Renal cortical epithelial cell (primary cell): ENCODE measurements at places on chromosomes 7 and 10. TPM values are rescaled to one million over a fixed set of nuclear protein-coding genes. Genes with fewer than 3 reads are reported as not detected.

C10orf143 gene
- 0.85 TPM in 1 of 2 replicates, not detected in the other for total RNA-seq

DNA sequence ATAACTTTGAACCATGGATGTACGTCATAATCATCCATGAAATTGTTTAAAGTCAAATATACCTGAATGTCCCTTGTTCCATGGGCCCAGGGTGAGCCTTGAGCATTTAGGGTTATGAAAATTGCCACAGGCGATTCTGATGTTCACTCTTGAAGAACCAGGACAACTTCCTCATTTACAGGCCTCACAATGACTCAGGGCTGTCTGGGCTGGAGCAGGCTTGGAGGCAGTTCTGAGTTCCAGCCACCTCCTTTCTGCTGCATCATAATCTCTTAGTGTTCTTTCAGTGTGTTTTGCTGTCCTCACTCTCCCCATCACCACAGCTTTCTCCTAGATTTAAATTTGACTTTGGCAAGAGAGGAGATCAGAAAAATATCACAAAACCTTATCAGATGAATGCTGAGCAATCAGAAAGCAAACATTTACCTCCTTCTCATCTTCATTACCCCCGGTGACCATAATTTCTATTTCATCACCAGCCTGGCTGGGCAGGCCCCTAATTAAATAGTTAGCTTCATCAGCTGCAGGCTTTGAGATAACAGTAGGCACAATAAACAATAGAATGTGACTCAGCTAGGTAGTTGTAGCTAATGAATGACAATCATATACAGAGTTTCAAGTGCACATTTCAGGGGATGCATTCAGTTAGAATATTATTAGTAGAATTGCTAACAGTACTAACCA, 571.0 kb downstream of the SH2D4B start:
- peak; percentile 63 for DNase-seq

TRIL gene
- 0.35 and 0.94 TPM in 2 replicates for total RNA-seq

DNA sequence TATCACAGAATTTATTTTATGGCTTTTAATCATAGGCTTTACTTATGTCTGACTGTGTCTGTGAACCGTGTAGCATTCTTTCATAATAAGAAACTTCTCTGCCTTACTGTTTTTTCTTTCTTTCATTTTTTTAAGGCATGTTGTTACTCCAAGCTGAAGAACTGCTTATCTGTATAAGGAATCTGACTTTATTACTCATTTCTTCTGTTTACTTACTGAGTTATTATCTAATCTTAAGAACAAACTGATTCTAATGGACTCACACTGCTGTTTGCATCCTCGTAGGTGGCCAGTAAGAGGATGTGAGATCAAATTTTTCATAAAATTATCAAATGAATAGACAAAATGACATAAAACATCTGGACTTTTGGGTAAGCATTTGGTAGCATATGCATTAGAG, 54.7 kb upstream of the DNAJC1 start:
- DNase-seq, result no peak

DNA sequence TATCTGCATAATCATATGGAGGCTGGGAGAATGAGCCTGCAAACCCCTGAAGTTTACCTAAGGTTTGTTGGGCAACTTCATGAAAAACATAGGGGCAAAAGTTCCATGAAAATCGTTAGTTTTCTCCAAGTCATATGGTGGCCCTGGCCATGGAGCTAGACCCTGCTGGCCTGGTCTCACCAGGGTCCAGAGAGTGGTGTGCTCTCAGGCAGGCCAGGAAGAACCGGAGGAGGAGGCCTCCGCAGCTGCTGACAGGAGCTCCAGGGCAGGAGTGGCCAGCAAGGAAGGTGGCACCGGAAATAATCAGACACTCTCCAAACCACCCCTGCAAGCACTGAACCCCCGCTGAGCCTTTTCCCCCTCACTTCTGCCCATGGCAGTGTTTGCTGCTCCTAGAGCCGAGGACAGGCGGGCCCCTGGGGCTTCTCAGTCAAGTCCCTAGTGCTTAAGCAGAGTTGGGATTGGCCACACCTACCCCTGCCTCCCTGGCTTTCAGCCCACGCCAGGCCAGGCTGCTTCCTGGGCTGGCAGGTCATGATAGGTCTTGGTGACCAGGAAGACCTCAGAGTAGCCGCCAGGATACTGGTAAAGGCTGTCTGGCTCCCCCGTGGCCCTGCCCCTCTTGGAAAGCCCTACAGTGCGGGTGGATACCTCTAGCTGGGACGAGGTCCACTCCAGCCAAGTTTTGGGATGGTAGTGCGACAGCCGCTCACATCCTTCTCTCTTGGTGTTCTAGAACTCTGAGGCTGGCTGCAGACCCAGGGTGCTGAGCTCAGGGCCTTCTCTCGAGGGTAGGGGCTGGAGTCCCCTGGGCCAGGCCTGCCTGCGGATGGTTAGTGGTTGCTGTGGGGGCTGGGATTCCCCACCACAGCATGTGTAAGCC, 242.8 kb downstream of the MGMT start:
- no peak for DNase-seq

GRCh38 chr7:95330961-95331337, 6.6 kb upstream of the PON1 start:
- no peak for DNase-seq

CALCR gene
- total RNA-seq, result 0.17 and 2.8 TPM in 2 replicates

GRCh38 chr10:74206746-74207145, 55.7 kb downstream of the ADK start:
- DNase-seq, result no peak

DNA sequence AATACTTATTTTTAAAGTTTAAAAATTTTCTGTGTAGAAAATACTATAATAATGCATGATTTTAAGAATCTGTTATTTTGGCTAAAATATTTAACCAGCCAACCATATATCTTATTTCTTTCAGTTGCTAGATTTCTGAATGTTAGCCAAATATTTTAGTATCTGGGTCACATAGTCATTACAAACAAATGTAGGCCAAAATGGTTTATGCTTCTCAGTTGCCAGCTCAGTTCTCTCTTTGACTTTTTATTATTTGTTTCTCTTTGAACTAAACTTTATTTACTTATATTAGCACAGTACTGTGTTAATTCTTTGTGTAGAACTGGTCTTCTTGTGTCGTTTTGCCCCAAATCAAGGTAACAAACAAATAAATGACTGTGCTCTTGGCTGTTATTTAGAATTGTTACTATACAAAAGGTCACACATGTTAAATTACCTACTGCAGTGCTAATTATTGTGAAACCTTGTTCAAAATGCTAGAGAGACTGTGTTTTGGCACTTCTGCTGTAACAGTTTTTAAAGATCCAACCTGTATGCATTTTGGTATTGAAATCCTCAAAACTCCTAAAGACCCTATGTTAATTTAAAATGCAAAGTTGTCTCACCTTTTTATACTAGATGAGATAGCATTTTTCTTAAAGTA, 39.8 kb downstream of the ZEB1 start:
- peak; percentile 10 for DNase-seq

TMEM176B gene
- 0.75 and 1.0 TPM in 2 replicates for total RNA-seq

GRCh38 chr10:77175631-77176222, 461.9 kb downstream of the KCNMA1 start:
- no peak for DNase-seq

- no peak for DNase-seq
Observed at GRCh38 chr7:12287901-12288300, 76.8 kb downstream of the TMEM106B start.

HECW1 gene
- total RNA-seq, result 1.7 and 3.1 TPM in 2 replicates

DNA sequence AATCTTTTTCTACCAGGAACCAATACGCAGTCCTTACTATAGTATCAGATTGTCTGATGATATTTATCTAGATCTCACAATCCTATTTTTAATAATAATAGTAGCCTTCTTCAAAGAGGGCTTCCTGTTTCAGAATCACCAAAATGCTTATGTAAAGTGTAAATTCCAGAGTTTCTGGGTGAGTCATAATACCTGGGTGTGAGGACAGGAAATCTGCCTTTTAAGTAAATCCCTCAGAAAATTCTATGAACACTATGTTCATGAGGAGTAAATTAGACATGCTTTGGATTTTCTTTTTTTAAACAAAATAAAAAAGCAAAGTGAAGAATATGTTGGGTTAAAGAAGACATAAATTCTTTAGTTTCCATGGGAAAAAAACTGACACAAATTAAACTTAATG, 20.5 kb downstream of the DKK1 start:
- peak; percentile 54 for DNase-seq

GRCh38 chr7:118218413-118219156, 5.9 kb upstream of the ANKRD7 start:
- no peak for DNase-seq

GRCh38 chr10:69600761-69601330, 27.6 kb upstream of the NEUROG3 start:
- no peak for DNase-seq

GRCh38 chr10:26737730-26738129, 40.2 kb downstream of the PDSS1 start:
- DNase-seq, result peak; percentile 47

DNA sequence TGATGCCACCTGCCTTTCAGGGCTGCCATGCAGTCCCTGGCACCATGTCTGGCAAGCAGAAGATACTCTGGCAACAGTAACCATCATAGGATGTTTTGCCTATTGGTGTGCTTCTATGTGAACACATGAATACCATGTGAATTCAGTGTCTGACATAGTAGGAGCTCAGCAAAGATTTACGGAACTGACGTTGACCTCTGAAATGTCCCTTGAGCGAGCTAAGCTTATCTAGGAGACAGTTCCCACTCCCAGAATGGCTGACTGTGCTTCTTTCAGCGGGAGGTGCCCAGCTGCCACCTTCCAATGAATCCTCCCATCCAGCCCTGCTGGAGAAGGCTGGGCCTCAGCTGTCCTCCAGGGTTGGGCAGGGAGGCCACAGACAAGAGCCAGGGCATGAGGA, 71.2 kb upstream of the LRRC18 start:
- DNase-seq, result no peak

- no peak for DNase-seq
Observed at GRCh38 chr7:70556761-70557160, 575.2 kb upstream of the GALNT17 start.

ASB10 gene
- total RNA-seq, result not detected in 2 replicates

- DNase-seq, result no peak
Observed at GRCh38 chr10:99497343-99498025, 35.3 kb upstream of the NKX2-3 start.

GRCh38 chr10:77493851-77494261, 143.8 kb downstream of the KCNMA1 start:
- no peak for DNase-seq

DNA sequence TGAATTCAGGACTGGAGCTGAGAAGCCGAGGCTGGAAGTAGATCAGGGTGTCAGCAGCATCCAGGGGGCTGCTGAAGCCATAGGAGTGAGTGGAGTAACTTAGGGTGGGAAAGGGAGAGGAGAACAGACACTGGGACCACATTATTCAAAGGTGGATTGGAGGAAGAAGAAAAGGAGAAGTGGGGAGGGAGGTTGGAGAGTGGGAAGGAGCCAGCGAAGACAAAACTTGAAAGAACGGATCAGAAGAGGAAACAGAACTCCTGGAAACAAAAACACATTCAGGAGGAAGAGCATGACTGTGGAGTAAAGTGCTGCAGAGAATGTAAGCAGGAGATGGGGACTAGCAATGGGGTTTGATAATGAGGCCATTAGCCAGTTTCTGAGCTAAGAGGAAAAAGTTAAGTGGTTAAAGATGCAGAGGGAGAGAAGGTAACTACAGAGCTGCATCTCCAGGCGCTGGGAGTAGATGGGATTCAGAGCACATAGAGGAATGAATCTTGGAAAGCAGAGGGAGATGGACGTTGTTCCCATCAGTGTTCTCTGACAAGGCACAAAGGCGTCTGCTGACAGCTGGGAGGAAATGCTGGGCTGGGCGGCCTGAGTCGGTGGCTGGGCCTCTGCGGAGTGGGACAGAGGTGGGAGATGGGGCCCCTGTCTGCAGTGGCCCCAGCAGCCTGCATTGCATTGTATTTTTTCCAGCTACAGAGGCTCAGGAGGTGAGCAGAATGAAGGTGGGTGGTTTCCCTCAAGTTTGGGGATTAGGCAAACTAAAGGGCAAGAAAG, 63.1 kb upstream of the LEP start:
- DNase-seq, result no peak

NEUROD6 gene
- total RNA-seq, result not detected in 2 replicates

DNA sequence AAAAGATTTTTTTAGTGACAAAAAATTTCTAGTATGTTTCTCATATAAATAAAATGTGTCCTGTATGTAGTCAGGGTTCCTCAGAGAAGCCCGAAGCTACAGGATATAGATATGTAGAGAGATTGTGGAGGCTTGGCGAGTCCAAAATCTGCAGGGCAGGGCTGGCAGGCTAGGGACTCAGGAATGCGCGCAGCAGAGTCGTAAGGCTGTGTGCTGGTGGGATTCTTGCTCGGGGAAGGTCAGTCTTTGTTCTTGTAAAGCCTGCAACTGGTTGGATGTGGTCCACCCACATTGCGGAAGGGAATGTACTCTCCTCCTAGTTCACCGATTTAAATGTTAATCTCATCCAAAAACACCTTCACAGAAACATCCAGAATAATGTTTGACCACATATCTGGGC, 30.6 kb downstream of the LHPP start:
- DNase-seq, result no peak

DNA sequence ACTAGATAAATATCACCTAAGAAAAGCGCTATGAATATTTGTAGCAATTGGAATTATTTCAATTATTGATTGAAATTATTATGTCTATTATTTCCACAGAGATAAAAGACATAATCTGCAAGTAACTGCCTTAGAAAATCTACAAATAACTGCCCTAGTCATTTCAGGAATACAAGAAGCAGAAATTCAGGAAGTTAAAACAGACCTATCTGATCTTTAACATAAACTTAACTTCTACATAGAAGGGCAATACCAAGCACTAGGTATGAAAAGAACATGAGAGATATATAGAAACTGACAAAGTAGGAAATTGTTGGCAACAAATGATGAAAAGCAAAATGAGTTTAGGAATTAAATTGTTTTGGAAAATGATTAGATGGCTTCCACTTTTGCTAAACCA, 31.8 kb upstream of the AKR1B10 start:
- DNase-seq, result no peak

FBXL13 gene
- total RNA-seq, result 3.5 and 4.3 TPM in 2 replicates

TMEM130 gene
- total RNA-seq, result 0.60 TPM in 1 of 2 replicates, not detected in the other

SPDYE3 gene
- 0.05 TPM in 1 of 2 replicates, not detected in the other for total RNA-seq

GRCh38 chr10:95445837-95446486, 115.2 kb downstream of the SORBS1 start:
- peak; percentile 81 for DNase-seq

- DNase-seq, result peak; percentile 86
Observed at GRCh38 chr7:70752794-70753241, 379.1 kb upstream of the GALNT17 start.

GRCh38 chr10:103673606-103674005, 180.1 kb downstream of the NEURL1 start:
- no peak for DNase-seq

GRCh38 chr7:117612637-117613036, 132.8 kb downstream of the CFTR start:
- DNase-seq, result no peak

DNA sequence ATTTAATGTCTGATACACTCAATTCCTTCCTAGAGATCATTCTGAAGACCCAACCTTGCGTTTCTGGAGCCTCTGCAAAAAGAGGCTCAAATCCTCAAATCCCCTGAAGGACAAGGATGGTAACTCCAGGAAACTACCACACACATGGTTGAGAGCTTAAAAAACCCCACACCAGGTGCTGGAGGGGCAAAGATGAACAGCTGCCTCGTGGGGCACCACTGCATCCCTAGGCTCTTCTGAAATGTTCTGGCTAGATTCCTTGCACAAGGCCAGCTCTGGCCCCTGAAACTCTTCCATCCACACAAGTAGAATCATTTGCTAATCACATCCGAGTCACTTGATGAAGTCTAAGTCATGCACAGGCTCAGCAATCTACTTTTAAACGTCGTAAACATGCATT, 286.6 kb downstream of the ELMO1 start:
- DNase-seq, result no peak

CEP55 gene
- total RNA-seq, result 1.8 and 36.8 TPM in 2 replicates

GRCh38 chr7:88835147-88835728, 39.7 kb upstream of the TEX47 start:
- DNase-seq, result peak; percentile 58

ENO4 gene
- 0.35 and 0.50 TPM in 2 replicates for total RNA-seq
